Right lobe of liver (tissue), 6 donors: ENCODE measurements at places on chromosomes 1 and 21. TPM values are rescaled to one million over a fixed set of nuclear protein-coding genes. Genes with fewer than 3 reads are reported as not detected.

PRAMEF33 gene
- not detected for total RNA-seq

CD1B gene
- total RNA-seq: not detected

GRCh38 chr1:31198600-31198999 lies 41.1 kb downstream of the NKAIN1 start:
- DNase-seq: no peak

ZNF695 gene
- total RNA-seq: not detected
